Smooth muscle cell of the pulmonary artery (primary cell): ENCODE measurements at places on chromosomes 12 and 14. TPM values are rescaled to one million over a fixed set of nuclear protein-coding genes. Genes with fewer than 3 reads are reported as not detected.

Gene GPX2
- not detected in 2 replicates for total RNA-seq

Gene CEP170B
- 19.5 and 43.3 TPM in 2 replicates for total RNA-seq

Gene RDH5
- total RNA-seq: 13.8 and 34.9 TPM in 2 replicates

Gene SERPINA9
- total RNA-seq: not detected in 2 replicates

Gene GCH1
- 0.79 and 1.4 TPM in 2 replicates for total RNA-seq

Gene ADGRD1
- 1.4 and 3.1 TPM in 2 replicates for total RNA-seq

Gene RBMS2
- total RNA-seq: 26.2 and 27.9 TPM in 2 replicates

Gene GLT8D2
- total RNA-seq: 41.9 and 43.5 TPM in 2 replicates

Gene A2M
- 4.2 and 19.2 TPM in 2 replicates for total RNA-seq

Gene EIF2S3B
- 0.65 and 14.8 TPM in 2 replicates for total RNA-seq
